NCI-H1694 (cell line): ENCODE measurements at places on chromosomes 3 and 15.
A peak's percentile ranks its signal among the peaks of the same experiment; 100 is the strongest.

- no peak for DNase-seq
Observed at GRCh38 chr15:98151096-98151495, 190.6 kb downstream of the ARRDC4 start.

- DNase-seq = no peak
Observed at GRCh38 chr15:39578851-39579486, 1.9 kb upstream of the THBS1 start.

DNA sequence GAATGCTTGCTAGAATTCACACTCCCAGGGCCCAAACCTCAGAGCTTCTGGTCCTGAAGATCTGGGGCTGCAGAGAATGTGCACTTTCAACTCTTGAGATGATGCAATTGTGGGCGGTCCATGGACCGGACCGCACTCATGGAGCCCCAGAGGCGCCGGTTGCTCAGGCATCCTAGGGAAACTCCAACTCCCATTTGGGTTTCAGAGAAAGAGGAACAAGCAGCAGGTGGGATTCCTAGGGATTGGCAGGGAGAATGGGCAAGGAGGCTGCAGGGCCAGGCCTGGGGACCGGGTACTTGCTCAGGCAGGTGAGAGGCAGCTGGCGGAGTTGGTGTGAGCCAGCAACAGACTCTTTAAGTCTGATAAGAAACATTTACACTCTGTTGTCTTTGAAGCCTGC, 3.5 kb downstream of the NOX5 start:
- no peak for DNase-seq

- peak; percentile 33 for DNase-seq
Observed at GRCh38 chr3:126959921-126960603, 22.9 kb upstream of the PLXNA1 start.

GRCh38 chr3:197787412-197787811, 3.6 kb upstream of the LRCH3 start:
- DNase-seq = no peak
